ENCODE measurements at places on chromosomes 2 and 18. TPM values are rescaled to one million over a fixed set of nuclear protein-coding genes. Genes with fewer than 3 reads are reported as not detected.

GRCh38 chr2:176325732-176326131 lies 56.5 kb downstream of the MTX2 start:
- DNase-seq = no peak

- no peak for DNase-seq
Observed at GRCh38 chr2:131014141-131014540, 79.1 kb downstream of the FAM168B start.

ACKR3 gene
- 26.8 TPM for total RNA-seq

GRCh38 chr2:113064281-113064680 lies 3.5 kb upstream of the IL1F10 start:
- DNase-seq = no peak

GRCh38 chr2:239012228-239012627 lies 164.3 kb downstream of the TWIST2 start:
- DNase-seq = peak; percentile 53
